Lung (tissue), 17 donors: ENCODE measurements at places on chromosomes 7 and 10.
A peak's percentile ranks its signal among the peaks of the same experiment; 100 is the strongest.

DNA sequence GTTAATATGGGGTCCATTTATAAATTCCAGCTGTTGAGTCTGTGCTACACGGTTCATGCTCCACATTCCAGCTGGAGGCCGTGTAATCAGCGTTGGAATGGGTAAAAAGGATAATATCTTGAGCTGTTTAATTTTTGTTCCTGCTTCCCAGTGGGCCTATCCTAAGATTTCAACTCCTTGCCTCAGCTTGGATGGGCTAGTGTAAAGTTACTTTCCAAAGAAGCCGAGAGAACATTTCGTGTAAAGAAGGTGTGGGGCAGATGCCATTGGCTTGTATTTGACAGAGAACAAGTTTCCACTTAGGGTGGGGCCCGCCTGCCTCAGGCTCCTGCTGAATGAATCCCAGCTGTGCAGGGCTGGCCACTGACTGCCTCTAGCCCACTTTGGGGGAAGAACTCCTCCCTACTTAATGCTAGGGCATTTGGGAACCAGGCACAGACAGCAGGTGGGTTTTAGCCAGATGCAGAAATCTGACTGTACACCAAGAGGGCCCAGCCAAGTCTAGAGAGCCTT lies 125.9 kb upstream of the LYZL2 start:
- DNase-seq, result peak; percentile 57

DNA sequence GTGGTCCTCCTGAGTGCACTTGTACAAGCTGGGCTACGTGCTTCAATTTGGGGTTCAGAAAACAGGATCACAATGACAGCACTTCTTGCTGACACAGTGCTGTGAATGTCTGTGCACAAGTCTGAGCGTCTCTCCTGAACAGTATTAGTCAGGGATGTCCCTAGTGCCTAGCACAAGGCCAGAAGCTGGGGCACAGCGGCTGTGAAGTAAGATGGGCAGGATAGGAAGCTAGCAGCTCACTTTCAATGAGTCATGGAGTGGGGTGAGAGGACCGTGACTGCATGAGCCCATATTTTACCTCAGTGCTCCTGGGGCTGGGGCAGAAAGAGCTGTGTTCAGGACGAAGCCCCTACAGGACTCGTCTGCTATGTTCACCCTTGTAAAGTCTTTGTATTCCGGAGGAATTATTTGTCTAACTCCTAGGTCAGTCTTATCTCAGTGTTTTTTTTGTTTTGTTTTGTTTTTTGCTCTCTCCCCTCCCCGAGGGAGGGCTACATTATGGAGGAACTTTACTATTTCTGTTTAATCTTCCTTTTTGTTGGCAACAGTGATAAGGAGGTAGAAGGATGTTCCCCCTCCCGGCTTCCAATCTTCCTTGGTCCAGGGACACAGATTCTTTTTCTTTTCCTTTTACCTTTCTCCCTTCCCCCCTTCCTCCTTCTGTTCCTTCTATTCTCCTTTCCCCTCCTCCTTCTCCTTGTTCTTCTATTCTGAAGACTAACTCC lies 2.8 kb upstream of the LRMDA start:
- peak; percentile 33 for DNase-seq

DNA sequence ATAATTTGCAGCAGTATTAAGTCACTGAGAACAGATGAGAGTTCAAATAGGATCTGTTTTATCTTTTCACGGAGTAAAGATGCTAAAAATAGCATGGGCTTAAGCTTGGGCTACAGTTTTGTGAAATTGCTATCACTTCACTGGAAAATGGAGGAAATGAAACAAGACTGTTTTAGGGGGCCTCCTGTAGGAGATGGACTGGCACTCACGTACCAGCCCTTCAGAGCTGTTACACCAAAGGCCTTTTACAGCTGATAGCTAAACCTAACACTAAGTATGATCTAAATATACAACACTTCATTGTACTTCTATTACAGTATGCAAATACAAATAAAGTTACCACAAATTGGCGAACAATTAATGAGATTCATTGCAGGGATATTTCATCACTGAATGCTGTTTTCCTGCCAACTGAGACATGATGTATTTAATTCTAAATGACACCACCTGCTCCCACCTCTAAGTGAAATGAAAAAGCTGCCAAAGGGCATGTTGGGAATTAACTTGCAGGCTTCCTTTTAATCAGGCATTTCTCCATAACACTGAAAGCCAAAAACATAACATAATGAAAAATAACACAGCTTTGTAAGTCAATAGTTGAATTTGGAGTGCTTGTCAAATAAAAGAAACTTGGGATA lies 304.5 kb upstream of the LRRN3 start:
- no peak for DNase-seq

GRCh38 chr10:32408690-32409089 lies 37.2 kb upstream of the CCDC7 start:
- DNase-seq, result no peak

DNA sequence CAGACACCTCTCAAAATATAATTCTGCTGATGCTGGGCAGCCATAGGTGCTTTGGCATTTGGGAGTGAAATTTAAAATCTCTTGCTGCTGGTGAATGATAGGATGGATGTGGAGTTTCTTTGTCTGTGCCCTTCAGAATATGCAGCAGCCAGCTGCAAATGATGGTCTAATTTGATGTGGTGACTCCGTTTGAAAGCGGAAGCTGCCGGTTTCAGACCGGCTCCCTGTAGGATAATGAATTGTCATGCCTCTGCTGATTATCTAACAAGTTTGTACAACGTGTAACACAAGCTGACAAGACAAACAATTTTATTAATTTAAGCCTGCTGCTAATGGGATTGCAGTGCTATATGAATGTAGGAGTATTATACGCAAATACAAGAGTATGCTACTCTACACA lies 103.5 kb downstream of the SND1 start:
- no peak for DNase-seq
